Fibroblast of skin of scalp (primary cell): ENCODE measurements at places on chromosomes 4 and X.
A peak's percentile ranks its signal among the peaks of the same experiment; 100 is the strongest.

DNA sequence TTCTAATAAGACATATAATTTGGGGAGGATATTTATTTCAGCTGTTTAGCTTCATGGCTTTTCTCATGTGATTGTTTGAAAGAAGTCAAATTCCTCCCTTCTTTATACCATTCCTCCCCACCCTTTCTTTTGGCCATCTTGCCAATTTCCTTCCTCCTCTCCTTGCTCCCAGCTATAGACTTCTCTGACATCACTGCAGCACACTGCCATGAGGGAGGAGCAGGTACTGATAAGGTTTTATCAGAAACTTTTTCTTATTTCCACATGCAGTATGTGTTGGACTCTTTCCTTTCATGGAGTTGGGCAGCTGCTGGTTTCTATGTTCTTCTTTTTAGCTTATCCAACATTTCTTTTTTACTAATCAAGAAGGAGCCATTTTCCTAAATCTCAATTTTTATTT, 481.7 kb upstream of the NR3C2 start:
- DNase-seq, result no peak

GRCh38 chrX:119942831-119943184, 743 bp downstream of the NKAP start:
- no peak for DNase-seq

DNA sequence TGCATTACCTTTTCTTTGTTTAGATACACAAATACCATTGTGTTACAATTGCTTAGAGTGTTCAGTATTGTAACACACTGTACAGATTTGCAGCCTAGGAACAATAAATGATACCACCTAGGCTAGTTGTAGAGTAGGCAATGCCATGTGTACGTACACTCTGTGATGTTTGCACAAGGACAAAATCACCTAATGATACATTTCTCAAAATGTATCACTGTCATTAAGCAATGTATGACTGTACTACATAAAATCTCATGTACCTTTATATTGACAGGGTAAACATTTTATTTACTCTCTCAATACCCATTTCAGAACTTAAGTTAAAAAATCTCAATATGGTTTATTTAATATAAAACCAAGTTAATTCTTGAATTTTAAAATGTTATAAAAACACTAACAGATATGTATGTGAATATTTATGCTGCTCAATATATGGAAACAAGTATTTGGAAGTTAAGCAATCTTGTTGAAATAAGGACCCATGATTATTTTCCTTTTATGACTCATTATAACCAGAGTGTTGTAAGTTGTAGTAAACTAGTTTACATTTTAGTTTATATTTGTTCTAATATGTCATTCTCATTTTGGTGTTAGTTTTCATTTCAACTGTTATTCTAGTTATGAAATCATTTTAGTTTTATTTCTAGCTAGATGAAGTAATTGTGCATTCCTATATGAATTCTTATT, 409.2 kb downstream of the TLL1 start:
- peak; percentile 9 for DNase-seq

- DNase-seq, result no peak
Measured at GRCh38 chrX:137072396-137072795, 38.6 kb upstream of the GPR101 start.

GRCh38 chr4:165439981-165440380, 61.2 kb downstream of the CPE start:
- no peak for DNase-seq

DNA sequence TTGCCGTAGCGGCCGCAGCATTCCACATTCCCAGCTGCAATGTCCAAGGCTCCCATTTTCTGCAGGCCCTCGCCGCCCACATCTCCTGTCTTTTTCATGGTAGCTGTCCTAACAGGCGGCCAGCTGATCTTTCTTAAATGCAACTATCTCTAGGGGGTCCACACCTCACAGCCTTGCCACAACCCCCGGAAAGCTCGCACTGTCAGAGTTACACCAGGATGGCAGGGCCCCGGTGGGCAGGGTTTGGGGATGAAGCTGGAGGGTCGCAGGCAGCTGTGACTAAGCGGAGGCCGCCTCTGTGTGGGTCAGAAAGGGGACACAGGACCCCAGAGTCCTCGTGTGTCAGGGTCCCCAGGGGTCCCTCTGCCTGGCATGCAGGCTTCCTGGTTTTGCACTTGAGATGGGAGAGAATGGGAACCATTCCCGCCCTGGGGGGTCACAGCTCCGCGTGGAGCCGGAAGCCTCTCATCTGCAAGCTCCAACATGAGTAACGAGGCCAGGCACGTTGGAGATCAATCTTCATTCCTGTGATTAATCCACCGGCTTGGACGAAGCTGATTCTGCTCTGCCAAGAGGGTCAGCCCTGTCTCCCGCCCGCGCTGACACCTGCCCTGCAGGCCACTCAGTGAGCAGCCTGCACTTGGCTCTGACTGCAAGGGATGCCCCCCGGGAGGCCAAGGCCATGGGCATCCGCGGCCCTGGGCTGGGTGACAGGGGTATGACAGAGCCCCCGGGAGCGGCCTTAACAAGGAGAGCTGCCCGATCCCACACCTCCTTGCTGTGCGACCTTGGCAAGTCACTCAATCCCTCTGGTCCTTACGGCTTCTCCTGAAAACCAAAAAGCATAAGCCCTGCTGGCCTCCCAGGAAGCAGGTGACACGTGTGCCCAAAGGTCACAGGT, 97.9 kb downstream of the ADRA2C start:
- no peak for DNase-seq

DNA sequence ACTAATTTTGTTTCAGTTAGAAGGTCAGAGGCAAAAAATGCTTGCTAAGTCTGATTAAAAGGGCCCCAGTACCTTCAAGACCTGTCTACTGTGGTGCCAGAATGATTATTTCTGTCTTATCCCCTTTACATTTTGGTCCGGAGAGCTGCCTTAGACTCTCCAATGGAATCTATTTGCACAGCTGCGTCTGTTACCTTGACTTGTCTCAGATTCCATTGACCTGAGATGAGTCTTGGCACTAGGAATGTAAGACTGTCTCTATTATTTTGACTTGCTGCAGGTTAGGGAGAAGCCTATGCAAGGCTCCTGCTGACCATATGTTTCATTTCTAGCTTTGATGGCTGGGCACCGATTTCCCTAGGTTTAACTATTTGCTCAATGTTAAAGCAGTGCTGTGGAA, 457.6 kb downstream of the KCTD8 start:
- DNase-seq, result no peak

DNA sequence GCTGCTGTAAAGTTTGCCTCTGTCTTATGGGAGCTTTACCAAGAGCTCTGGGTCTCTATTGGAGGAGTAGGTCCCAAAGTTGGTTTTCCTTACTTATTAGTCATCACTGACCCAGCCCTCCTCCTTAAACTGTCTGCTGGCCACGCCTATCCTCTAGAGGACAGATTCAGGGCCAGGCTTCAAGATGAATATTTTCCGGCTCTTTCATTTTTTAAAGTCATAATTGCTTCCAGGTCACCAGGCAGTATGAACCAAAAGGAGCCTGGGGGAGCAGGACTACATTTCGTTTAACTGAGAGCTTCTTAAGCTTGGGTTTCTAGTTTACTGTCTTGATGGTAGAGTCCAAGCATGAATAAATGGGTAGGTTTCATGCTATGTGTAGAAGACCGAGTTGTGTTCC, 13.7 kb downstream of the BCORL1 start:
- peak; percentile 83 for DNase-seq

DNA sequence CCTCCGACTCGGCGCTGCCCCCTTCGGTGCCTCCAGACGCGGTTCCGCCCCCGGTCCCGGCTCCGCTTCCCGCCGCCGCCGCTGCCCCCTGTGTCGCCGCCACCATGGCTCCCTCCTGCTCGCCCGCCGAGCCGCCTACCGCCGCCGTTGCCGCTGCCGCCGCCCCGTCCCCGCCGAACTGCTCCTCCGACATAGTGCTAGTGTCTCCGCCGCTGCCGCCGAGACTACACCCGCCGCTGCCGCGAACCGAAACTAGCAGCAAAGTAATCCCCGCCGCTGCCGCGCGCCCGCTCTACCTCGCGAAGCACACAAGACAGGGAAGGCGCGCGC, 340 bp downstream of the HNRNPD start:
- no peak for DNase-seq

- no peak for DNase-seq
Measured at GRCh38 chrX:111503485-111503993, 7.9 kb upstream of the SERTM2 start.

GRCh38 chrX:38260231-38260630, 39.6 kb upstream of the SRPX start:
- DNase-seq, result no peak

DNA sequence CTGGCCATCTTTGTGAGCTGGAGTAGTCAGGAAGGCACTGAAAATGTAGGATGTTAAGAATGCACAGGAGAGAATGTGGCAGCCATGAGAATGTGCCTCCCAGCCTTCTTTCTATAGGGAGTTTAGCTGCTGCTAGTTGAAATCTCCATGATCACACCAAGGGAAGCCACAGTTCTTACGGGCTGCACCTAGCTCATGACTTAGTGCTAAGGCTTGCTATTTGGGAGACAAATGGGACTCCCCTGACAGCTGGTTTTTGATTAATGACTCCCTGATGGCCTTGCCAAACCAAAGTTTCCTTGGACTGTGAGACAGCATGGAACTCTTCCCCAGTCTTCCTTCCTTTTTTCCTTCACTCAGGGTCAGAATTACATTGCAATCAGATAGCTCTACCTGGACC, 9.2 kb downstream of the CTSO start:
- DNase-seq, result peak; percentile 41

DNA sequence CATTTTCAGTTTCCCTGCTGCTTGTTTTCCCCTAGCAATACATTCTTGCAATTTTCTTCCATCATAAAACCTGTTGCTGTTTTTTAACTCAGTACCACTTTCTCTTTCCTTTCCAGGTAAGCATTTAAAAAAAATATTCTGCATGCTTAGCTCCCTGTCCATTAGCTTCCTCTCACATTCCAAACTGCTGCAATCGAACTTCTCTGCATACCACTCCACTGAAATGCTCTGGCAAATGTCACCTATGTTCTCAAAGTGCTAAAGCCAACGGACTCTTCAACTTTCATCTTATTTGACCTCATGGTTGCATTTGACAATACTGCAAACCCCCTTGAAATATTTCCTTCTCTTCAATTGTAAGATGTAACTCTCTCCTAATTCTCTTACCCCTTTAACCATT, 192.7 kb downstream of the ANAPC10 start:
- DNase-seq, result no peak

DNA sequence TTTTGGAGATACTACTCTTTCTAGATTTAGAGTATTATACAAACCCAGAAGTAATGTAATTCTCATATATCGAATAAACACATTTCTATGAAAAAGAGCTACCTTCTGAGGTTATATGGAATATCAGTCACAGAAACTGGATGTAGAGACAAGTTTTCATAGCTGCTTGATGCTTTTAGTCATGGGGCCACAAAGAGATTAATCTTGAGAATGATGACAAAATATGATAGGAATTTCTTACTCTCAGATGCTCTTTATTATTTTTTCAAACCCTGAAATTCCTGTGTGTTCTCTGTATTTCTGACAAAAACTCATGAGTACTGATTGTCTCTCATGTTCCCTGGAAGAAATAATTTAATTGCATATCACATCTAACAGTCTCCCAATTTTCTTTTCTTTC, 662.5 kb downstream of the RAPGEF2 start:
- peak; percentile 76 for DNase-seq

DNA sequence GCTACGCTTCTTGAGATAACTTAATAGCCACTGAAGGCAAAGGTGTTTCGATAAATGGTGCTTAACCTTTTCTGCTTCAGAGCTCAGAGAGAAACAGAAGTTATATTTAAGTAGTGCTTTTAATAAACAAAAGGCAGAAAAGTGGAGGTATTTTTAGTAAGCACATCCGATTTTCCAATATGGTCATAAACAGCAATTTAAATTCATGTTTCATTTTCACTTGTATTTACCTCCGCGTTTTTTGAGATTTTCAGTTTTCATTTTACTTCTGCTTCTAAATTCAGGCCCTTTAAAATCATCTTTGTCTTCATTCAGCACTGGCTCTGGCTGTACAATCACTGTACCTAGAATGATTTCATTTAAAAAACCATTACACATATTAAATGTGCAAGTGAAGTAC, 92.4 kb downstream of the ATRX start:
- no peak for DNase-seq

DNA sequence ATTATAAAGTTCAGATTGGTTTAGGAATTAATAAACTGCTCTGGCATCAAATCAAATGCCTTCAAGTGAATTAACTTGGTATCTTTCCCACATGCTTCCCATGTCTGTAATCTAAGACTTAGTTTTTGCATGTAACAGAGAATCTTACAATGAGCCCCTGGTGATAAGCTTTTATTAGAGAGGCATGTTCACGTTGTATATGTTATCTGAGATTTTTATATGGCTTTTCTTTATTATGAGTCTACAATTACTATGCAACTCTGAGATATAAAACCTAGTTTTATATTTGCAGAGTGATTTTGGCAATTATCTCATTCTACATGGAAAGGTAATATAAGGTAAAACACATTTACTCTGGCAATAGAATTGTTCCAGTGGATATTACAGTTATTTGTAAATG, 1578.4 kb upstream of the IGFBP7 start:
- DNase-seq, result no peak

GRCh38 chr4:99723612-99724011, 66.0 kb upstream of the C4orf54 start:
- peak; percentile 3 for DNase-seq

DNA sequence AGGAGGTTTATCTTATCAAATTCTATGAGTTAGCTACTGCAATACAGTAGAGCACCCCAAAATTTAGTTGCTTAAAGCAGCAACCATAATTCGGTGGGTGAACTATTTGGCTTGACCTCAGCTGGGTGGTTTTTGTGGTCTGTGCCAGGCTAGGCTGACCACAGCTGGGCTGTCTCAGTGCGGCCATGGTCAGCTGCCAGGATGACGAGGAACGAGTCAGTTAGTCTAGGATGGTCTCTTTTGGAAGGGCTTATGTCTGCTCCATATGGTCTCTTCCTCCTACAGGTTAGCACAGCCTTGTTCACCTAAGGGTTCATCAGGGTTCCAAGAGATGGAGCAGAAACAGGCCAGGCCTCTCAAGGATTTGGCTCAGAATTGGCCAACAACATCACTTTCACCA, 210.4 kb downstream of the PALLD start:
- no peak for DNase-seq
